CD8-positive, alpha-beta memory T cell (primary cell): ENCODE measurements at places on chromosomes 7 and 10. TPM values are rescaled to one million over a fixed set of nuclear protein-coding genes. Genes with fewer than 3 reads are reported as not detected.

The BHLHA15 gene
- not detected for total RNA-seq

The ABCF2 gene
- 95.1 TPM for total RNA-seq

The ZNF37A gene
- 19.0 TPM for total RNA-seq

The FGL2 gene
- 2.2 TPM for total RNA-seq

The CPA2 gene
- total RNA-seq: not detected

The OR13A1 gene
- total RNA-seq: not detected

The LRRC4 gene
- 0.15 TPM for total RNA-seq

The RBP3 gene
- total RNA-seq: not detected

The MDFIC gene
- total RNA-seq: 135 TPM

The PCDH15 gene
- not detected for total RNA-seq

The MXI1 gene
- total RNA-seq: 8.6 TPM

The SLC26A5 gene
- total RNA-seq: not detected

The RAB11FIP2 gene
- total RNA-seq: 9.8 TPM
